ENCODE measurements at places on chromosomes 13 and 19. TPM values are rescaled to one million over a fixed set of nuclear protein-coding genes. Genes with fewer than 3 reads are reported as not detected.

GRCh38 chr19:27647423-27647822, 1565.5 kb downstream of the UQCRFS1 start:
- no peak for DNase-seq

- no peak for DNase-seq
Measured at GRCh38 chr19:47330466-47330869, 1.5 kb upstream of the C5AR2 start.

IRF3 gene
- 56.7 TPM for total RNA-seq

SPACA4 gene
- 0.55 TPM for total RNA-seq

ZNF14 gene
- 7.8 TPM for total RNA-seq

PSG7 gene
- total RNA-seq: 31.0 TPM

PODNL1 gene
- not detected for total RNA-seq

Measured in G401 (cell line).